Stomach (tissue), 19 donors: ENCODE measurements at places on chromosomes 1 and 21.

DNA sequence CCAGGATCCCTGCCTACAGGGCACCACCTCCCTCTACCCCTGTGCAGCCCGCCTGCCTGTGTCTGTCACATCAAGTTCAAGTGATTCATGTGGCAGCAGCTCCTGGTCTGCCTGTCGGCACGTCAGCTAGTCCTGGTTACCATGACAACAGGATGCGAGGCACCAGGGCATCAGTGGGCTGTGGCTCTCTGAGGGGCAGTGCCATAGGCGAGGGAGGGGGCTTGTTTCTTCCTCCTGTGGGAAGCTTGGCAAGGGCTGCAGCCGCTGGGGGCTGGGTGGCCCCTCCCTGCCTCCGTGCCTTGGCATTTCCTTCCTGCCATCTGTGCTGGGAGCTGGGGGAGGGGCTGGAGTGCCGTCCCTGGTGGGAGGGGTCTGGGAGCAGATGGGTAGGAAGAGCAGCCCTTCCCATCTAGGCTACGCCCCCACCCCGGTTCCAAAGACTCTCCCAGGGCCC lies 43.1 kb downstream of the FOXO6 start:
- DNase-seq, result peak; percentile 73

DNA sequence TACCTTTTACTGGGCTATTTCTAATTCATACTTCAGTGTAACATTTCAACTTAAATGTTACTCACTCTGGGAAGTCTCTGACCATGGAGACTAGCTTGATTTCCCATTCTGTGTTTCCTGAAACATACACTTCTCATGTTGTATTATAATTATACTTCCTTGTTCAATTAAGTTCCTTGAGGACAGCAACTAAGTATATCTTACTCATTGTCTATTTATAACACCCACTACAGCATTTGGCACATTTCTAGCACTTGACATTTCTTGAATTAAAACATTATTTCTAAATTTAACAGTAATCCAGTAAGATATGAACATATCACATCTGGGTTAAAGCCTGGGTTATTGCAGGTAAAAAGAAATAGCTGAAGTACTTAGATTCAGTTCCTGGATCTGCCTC lies 32.4 kb upstream of the F13B start:
- DNase-seq, result no peak

DNA sequence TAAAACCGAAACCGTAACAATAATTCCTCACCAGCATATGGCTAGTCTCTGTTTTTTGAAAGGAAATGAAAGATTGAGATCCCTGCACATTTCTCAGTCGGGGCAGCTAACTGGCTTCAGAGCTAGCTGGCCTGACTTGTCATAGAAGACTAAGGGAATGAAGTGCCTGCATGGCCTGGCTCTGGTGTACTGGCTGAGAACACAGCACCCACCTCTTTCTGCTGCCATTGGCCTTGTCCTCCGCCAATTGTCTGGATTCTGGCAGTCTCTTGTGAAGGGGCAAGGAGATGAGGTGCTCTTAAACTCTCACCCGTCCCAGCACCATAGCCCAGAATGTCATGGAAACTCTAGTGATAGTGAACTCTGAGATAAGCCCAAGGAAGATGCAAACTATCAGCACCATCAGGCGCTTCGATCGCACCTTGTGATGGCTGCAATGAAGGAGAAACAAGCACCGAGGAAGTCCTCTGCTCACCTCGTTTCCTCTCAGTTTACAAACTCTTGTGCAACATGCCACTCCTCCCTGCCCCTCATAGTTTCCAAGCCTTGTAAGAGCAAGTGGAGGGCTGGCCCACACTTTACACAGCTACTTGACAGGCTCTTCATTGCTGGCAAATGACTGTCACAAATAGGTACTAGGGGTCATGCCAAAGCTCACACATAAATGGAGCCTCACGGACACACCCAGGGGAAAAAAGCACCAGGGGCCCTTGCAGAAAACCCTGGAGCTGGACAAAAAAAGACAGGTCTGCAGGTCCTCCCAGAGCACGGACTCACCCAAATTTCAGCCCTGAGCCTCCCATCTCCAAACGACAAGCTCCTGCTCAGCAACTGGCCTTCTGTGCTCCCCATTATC lies 16.4 kb downstream of the INPP5B start:
- DNase-seq, result peak; percentile 55

- no peak for DNase-seq
Measured at GRCh38 chr21:45873418-45873817, 108.2 kb upstream of the COL6A1 start.

- no peak for DNase-seq
Measured at GRCh38 chr1:81549588-81550127, 251.1 kb upstream of the ADGRL2 start.

DNA sequence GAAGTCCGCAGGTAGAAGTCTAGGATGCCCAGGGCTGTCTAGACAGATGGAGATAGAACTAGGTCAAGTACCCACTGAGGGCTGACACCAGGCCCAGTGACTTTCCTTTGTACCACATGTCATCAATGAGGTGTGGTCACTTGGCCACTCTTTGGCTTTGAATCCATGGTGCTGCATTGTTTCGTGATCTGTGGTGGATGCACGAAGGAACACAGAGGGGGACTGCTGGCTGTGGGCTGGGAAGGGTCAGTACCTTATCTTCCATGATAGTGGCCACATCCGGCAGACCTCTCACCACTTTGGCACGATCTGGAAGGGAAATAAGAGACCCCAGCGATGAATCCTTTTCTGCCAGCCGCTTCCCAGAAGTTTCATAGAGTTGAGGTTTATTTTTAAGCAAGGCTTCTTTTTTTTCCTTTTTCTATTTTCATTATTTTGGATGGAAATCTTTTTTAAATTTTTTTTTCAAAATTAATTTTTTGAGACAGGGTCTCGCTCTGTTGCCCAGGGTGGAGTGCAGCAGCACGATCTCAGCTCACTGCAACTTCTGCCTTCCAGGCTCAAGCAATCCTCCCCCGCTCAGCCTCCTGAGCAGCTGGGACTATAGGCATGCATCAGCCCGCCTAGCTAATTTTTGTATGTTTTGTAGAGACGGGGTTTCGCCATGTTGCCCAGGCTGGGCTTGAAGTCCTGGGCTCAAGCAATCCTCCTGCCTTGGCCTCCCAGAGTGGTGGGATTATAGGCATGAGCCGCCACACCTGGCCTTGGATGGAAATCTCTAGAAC lies 53.1 kb downstream of the MYOM3 start:
- no peak for DNase-seq

DNA sequence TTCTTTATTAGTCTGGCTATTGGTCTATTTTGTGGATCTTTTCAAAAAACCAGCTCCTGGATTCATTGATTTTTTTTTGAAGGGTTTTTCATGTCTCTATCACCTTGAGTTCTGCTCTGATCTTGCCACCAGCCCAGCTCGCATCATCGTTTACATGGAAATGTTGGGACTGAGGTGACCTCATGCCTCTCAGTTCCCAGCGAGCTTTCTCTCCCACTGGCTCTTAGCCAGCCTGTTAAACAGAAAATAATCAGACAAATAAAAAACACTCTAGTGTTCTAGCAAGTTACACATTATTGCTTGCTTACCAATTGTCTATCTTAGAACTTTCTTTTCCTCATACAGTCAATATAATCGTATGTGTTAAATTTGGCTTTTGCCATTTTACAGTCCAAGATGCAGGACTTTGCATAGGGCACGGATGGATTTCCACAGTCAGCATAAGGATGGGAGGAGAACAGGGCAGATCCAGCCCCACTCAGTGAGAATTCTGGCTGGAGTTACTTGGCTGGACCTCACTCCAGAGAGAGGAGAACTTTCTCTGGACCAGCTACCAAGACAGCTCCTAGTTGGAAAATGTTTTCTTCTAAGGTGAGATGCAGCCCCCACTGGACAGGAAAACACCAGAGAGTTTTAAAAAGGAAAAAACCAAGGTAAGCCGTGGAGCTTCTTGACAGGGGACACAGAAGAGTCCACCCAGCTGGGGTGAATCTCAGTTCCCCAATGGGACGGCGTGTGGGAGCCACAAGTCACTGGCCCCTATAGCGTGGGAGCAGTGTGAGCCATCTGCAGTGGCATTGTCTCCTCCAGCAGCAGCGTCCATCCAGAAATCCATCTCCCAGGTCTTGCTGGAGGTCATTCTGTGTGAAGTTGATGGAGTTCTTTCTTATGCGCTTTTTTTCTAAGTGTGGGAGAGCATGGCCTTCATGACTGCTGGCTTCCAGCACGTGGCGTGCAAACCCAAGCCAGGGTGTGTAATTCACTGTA lies 17.6 kb downstream of the PGBD2 start:
- DNase-seq, result no peak

GRCh38 chr1:56464294-56464693 lies 115.1 kb downstream of the PLPP3 start:
- DNase-seq, result no peak

DNA sequence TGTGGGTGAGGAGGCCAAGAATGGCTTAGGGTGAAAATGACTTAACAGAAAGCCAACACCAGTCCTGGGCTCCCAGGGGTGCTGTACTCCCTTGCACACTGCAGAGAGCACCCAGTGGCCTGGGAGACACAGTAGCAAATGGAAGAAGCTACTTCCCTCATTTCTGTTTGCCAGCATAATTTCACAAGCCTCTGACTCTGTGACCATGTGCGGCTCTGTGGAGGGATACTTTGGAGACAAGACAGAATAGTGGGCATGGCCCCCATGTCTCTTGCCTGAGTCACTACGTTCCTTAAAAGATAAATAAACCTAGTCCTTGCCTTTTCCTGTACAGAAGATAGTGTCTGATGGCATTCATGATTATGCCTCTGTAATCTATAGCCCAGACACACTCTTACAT lies 38.1 kb downstream of the TRIM62 start:
- DNase-seq, result no peak

- DNase-seq, result no peak
Measured at GRCh38 chr1:26922901-26923300, 1.4 kb downstream of the NUDC start.

DNA sequence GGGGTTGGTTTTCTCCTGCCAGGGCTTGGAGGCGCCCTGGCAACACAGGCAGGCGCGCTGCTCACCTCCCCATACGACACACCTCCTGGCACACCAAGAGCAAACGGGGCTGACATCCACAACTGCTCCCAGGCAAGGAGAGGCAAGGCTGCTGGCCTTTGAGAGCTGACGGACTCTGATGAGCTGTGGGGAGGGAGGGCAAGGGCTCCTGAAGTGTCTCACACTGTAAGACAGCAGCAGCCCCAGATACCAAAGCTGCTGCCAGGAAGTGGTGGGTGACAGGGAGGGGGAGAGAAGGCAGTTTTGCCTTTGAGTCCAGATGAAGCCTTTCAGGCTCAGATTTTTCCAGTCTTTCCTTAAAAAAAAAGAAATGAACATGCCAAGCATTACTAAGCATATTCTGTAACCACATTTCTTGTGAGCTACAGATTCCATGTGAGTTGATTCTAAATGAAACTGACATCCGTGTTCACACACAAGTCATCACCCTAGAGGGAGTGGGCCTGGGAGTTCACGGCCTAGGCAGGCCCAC lies 24.3 kb downstream of the PGBD5 start:
- no peak for DNase-seq

GRCh38 chr1:960363-961131 lies at the start of gene KLHL17:
Gene KLHL17 (plus strand): TSS chr1:960584. CDS start chr1:960694, 110 bp downstream.
- DNase-seq, result peak; percentile 88

- no peak for DNase-seq
Measured at GRCh38 chr1:181475580-181475979, 7.7 kb upstream of the CACNA1E start.

GRCh38 chr1:145995964-145996432 lies 381 bp downstream of the TXNIP start:
- DNase-seq, result peak; percentile 37

- no peak for DNase-seq
Measured at GRCh38 chr1:97157991-97158390, 436.4 kb downstream of the PTBP2 start.

GRCh38 chr1:20095564-20096434 lies 23.5 kb downstream of the PLA2G2D start:
- no peak for DNase-seq

DNA sequence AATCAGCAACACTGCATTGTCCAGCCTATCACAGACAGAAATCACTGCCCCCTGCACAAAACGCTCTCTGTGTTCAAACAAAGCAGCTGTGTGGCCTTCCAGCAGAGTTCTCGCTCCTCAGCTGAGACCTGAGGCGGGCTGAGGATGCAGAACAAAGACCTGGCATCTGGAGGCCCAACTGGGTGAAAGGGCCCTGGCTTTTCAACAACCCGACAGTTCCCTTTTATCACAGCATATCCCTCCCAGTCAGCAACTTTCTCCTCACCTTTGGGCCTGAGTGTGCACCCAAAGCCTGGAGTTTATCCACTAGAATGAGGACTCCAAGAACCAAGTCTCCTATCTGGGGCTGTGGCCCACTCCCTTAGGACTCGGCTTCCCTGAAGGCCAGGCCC lies 42.6 kb upstream of the A3GALT2 start:
- no peak for DNase-seq

GRCh38 chr1:87052400-87052799 lies 138.0 kb downstream of the HS2ST1 start:
- no peak for DNase-seq

- no peak for DNase-seq
Measured at GRCh38 chr1:106063510-106063909, 993.0 kb upstream of the PRMT6 start.

DNA sequence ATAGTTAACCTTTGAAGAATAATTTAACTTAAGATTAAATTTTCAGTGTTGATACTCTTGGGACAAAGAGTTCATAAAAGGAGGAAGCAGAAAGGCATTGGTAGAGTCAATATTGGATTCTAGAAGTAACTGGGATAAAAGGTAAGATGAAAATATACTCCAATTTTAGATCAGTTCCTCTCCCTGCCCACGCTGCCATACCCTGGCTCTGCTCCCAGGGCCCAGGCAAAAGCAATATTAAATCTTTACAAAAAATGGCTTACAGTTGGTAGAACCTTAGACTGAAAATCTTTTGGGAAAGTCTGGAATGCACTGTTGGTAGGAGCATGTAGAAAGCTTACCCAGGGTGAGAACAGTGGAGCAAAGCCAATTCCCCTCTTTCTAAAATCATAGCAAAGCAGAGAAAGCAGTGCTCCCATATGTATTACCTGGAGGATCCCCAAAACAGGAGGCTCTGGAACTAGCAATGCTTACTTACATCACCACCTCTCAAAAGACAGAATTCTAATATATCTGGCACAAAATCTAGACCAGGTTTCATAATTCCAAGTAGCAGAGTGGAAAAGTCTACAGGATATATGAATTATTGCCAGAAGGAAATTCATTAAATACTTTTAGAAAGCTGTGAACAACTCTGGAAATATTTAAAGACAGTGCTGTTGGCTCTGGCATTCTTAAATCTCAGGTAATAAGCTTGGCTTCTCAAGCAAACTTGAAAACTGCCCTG lies 24.5 kb downstream of the KIAA0319L start:
- DNase-seq, result no peak

GRCh38 chr1:150836129-150836773 lies 28.2 kb upstream of the CTSK start:
- peak; percentile 45 for DNase-seq
